ENCODE measurements at places on chromosomes 16 and 17.

DNA sequence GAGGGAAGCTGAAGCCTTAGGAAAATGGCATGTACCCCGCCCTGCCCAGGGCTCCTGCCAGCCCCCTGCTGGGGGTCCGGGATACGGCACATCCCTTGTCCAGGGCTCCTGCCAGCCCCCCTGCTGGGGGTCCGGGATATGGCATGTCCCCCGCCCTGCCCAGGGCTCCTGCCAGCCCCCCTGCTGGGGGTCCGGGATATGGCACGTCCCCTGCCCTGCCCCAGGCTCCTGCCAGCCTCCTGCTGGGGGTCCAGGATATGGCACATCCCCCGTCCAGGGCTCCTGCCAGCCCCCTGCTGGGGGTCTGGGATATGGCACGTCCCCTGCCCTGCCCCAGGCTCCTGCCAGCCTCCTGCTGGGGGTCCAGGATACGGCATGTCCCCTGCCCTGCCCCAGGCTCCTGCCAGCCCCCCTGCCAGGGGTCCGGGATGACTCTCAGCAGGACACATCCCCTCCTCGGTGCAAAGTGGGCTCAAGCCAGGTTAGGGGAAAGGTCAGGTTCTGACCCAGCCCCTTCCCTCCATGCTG, 43.2 kb downstream of the RPH3AL start:
- peak; percentile 47 for DNase-seq

- no peak for DNase-seq
Measured at GRCh38 chr16:74611721-74612120, 4.8 kb upstream of the GLG1 start.

DNA sequence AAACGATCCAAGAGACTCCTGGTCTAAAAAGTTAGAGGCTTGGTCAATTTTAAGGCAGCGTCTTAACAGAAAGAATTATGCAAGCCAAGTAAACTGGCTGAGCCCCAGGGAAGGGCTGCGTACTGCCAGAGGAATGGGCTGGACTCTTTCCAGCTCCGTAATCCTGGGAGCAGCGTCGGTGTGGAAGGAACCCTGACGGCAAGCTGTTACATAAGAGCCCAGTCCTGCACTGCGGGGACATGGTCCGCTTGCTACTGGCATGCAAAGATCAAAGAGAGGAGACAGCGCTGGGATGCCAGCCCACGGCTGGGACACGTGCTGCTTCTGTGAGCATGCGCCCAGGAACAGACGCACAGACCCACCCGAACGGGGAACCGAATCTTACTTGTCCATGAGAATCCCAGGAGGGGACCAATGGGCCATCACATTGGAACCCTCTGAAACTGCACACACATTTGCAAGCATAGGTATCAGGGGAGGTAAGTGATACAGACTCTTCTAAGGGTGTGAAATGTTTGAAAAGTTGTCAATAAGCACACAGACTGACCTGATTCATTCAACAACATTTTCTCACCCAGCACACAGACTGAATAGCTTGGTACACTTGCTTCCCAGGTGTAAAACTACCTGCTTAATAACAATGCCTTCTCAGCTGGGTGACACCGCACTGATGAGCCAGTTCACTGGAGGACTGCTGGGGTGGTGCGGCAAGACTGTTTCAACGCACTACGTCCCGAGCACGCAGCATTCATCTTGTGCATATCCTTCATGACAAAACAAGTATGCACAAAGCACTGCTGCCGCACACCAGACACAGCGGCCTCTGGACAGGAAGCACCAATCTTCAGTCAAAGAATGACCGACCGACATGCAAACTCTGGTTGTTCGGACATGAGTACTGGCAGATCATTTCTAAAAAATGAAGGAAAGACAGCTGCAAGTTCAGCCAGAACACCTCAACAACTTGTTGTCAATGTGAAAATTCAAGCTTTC, 94.9 kb downstream of the ANKRD11 start:
- no peak for DNase-seq

DNA sequence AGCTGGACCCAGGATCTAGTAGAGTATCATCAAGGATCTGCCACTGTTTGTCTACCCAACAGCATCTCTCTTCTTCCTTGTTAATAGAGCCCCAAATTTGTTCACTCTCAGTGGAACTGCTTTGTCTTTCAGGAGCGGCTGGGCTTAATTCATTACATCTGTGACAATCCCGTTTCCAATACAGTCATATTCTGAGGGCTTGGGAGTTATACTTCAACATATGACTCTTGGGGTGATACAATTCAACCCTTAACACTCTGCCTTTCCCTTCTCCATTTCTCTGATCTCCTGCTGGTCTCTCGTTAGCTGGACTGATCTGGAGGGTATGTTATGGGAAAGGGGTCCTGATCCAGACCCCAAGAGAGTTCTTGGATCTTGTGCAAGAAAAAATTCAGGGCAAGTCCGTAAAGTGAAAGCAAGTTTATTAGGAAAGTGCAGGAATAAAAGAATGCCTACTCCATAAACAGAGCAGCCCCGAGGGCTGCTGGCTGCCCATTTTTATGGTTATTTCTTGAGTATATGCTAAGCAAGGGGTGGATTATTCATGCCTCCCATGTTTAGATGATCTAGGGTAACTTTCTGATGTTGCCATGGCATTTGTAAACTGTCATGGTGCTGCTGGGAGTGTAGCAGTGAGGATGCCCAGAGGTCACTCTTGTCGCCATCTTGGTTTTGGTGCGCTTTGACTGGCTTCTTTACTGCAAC, 42.4 kb downstream of the IQCK start:
- no peak for DNase-seq

DNA sequence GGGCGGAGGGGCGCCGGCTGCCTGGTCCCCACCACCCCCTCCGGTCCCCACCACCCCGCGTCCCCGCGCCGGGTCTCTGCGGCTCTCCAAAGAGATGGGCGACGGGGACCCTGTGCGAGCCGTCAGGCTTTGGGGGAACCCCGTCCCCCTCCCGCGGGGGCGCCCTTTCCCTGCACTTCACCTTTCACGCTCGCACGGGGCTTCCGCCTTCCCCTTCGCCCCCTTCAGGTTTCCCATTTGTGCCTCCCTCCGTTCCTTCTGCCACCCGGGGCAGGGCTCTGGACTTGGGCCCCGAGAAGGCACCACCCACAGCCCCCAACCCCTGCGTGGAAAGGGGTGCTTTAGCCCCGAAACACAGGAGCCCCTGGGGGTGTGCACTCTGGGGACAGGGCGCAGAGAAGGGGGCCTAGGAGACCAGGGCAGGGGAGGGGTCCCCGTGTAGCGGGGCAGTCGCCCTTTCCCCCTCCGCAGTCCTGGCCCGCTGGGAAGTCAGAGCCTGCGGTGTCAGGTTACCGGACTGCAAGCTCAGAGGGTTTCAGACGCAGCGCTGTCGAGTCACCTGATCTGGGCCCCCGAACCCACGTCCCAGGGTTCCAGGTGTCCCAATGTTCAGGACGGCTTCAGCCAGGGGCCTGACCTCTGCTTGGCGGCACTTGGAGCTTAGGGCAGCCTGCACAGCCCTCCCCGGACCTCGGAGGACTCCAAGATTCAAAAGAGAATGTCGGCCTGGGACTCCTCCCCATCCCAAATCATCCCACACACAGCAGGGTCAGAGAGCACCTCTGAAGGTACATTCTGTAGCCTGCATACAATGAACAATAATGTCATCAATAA, 6.7 kb upstream of the CCDC92B start:
- DNase-seq = peak; percentile 26

DNA sequence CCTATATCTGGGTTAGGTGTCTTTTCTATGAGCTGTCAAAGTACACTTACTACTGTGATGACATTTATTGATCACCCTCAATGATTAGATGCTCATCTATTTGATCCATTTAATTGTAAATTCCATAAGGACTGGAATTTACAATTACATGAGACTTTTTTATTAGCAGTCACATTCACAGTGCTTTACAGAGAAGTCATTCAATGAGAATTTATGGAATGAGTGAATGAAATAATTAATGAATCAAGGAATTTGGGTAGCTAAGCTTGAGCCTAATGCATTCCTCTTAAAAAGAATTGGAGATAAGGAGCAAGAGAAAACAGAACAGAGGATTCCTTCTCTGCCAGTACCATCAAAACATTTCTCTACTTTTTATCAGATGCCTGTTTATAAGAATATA, 1437.5 kb upstream of the CDH8 start:
- DNase-seq = no peak

DNA sequence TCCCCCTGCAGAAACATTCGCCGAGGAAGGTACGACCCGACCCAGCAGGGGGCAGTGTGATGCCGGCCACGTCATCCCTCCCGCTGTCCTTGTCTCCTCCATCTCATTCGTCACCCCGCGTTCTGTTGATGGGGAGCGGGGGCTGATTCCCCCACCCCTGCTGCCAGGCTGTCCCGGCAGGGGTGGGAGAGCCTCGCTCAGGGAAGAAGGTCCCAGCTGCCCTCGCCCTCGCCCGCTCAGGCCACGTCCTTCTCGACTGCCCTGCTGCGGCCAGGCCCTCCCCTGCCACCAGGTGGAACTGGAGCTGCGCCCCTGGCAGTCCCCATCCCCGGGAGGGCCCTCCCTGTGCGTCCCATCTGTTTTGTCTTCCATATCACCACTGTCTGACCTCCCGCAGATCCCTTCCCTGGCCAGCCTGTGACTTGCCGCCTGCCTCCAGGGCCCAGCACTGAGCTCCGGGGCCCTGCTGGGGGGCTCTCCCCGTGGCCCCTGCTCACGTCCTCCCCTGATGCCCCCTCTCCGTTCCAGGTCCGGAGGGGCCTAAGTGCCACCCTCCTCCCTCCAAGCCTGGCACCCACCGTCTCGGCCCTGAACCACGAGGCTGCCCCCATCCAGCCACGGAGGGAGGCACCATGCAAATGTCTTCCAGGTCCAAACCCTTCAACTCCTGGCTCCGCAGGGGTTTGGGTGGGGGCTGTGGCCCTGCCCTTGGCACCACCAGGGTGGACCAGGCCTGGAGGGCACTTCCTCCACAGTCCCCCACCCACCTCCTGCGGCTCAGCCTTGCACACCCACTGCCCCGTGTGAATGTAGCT, 20.6 kb downstream of the ADAM11 start:
- DNase-seq = peak; percentile 85

GRCh38 chr16:15732416-15732815, 82.4 kb downstream of the NDE1 start:
- DNase-seq = no peak

GRCh38 chr16:19879241-19879792, 5.3 kb downstream of the GPRC5B start:
- DNase-seq = peak; percentile 23

- DNase-seq = peak; percentile 75
Measured at GRCh38 chr17:47978324-47978723, 7.4 kb downstream of the CDK5RAP3 start.

All from KBM-7 (cell line).